ENCODE measurements at places on chromosomes 11 and 22.

DNA sequence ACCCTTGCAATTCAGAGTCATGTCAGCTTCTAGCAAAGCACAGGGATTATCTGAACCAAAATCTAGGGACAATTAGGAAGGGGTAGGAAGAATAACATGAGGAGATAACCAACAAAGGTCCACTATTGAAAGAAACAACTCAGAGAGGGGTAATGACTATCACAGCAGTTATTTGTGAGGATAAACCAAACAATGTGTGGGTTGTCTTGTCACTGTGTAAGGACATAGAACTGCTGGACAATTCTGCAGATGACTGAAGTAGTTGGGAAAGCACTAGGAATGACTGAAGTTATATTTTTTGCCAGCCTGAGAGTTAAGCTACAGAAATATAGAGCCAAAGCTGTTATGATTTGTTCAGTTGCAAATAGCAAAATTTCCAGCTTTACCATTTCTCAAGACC, 858.4 kb upstream of the CCDC90B start:
- DNase-seq, result no peak

- DNase-seq, result peak; percentile 95
These were observed 124.3 kb upstream of the TTC12 start for GRCh38 chr11:113189909-113190667.

- DNase-seq, result no peak
These were observed 51.1 kb downstream of the MUC6 start for GRCh38 chr11:985406-985805.

GRCh38 chr11:118918128-118918685, 7.5 kb downstream of the BCL9L start:
- peak; percentile 89 for DNase-seq

GRCh38 chr11:67053896-67054329, 2.7 kb upstream of the RHOD start:
- DNase-seq, result peak; percentile 41

DNA sequence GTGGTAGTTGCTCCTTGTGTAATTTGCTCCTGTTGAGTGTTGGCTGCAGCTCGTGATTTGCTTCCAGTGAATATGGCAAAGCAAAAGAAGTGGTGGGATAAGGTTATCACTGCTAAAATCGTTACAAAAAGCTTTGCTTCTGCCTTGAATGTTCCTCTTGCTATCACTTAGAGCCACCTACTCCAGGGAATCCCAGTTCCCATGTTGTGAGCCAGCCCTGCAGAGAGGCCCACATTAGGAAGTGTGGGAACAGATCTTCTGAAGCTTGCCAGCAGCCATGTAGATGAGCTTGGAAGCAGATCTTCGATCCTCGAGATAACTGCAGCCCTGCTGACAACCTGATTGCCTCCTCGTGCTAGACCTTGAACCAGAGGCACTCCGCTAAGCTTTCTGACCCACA, 71.0 kb downstream of the SPECC1L start:
- no peak for DNase-seq

DNA sequence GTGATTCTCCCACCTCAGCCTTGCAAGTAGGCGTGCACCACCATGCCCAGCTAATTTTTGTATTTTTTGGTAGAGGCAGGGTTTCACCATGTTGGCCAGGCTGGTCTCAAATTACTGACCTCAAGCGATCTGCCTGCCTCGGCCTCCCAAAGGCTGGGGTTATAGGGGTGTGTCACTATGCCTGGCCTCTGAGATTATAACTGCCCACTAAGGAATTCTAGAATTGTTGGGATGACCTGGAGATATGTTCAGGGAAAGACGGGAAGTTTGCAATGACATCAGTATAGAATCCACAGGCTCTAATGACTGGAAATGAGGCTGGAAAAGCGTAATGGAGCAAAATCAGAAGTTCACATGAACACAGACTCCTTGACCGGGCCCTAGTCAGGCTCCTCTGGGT, 62.2 kb downstream of the CLMP start:
- DNase-seq, result no peak

DNA sequence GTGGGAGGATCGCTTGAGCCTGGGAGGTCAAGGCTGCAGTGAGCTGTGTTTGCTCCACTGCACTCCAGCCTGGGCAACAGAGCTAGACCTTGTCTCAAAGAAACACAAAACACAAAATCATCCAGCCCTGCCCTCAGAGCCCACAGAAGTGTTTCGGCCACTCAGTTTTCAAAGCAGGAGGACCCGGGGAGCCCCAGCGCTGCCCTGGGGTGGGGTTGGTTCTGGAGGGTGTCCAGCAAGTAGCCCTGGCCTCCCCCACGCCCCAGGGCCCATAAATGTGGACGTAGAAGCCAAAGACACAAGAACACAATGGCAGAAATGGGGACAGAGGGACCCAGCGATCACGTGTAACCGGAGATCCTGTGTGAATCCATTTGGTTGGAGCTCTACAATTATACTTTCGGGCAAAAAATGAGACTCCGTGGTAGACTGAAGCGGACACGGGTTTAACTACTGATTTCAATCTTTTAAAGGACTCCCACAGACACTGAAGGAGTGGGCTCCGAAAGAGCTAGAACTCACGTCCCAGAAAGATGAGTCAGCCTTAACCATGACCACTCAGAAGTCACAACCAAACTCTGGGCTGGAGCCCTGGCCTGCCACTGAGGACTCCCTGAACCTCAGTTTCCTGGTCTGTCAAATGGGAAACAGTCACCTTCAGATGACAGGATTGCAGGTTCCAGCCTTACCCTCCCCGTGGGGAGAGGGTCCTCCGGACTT, 9.0 kb upstream of the CYTH4 start:
- peak; percentile 83 for DNase-seq

DNA sequence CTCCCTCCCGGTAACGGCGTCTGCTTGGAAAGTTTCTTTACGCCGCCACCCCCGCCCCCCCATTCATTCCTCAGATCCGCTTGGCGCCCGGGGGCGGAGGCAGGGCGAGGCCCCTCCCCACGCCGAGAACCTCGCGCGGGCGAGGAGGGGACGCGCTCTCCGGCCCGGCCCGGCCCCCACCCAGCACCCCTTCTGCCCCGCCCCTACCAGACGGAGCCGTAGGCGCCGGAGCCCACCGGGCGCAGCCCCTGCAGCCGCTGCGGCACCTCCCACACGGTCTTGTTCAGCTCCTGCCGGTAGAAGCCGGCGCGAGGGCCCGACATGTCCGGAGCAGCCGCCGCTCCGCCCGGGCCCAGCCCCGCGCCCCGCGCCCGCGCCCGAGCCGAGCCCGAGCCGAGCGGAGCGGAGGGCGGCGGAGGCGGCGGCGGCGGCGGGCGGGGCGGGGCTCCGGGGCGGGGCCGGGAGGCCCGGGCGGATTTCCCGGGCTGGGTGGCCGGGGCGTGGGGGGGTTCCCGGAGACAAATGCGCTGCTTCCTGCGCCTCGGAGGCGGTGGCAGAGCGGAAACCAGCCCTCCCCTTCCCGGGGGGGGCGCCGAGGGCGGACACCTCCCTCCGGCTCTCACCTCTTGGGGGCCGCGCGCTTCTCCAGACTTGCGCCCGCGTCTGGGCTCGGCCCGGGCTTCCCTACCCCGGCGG, at the start of gene MAPK11:
Gene MAPK11, minus strand, starts transcription at position 411 of the 696 bp plus-strand sequence. Its CDS starts 88 bp downstream, at position 323.
- peak; percentile 42 for DNase-seq

DNA sequence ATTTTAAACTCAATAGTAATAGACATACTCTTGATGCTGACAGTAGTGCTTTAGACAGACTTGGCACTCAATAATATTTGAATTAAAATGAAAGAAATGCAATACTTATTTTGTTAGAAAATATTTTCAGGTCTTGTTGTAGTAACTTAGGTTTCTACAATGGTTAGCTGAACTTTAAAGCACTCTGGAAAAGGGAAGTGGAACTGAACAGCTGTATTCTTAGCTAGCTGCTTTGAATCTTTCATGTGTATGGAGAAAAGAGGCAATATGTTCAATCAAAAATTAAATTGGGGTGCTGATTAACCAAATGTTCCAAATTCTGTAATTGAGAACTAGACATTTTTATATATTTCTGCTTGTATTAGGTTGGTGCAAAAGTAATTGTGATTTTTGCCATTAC, 517.9 kb upstream of the RAG2 start:
- DNase-seq, result no peak

DNA sequence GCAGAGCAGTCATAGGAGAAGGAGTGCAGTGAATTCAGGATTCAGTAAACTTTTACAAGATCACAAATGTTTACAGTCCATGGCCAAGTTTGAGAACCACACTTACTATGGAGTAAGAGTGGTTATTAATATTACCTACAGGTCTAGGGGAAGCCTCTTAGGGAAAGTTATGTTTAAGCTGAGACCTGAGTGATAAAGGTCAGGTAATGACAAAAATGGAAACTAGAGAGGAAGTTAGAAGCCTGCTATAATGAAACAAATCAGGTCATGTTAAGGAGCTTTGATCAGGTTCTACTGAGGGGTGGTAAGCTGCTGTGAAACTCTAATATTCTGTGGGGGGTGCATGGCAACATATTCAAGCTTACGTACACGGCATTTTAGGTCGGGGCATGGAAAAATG, 32.5 kb upstream of the SLC22A9 start:
- DNase-seq, result no peak

DNA sequence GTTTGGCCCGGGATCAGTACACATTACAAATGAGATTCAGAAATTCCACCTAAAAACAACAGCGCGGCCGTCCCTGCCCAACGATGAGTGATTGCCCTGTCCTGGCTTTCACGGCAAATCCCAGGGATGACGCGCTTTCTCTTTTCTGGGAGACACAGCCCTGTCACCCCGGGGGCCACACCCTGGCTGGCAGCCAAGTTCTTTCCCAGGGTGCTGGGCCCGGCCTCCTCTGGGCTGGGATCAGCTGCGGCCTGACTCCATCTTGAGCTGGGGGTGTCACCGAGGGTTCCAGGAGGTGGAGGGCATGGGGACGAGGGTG, 82.7 kb downstream of the FBLN1 start:
- DNase-seq, result peak; percentile 82

GRCh38 chr11:119875841-119876600, 147.0 kb upstream of the NECTIN1 start:
- no peak for DNase-seq

DNA sequence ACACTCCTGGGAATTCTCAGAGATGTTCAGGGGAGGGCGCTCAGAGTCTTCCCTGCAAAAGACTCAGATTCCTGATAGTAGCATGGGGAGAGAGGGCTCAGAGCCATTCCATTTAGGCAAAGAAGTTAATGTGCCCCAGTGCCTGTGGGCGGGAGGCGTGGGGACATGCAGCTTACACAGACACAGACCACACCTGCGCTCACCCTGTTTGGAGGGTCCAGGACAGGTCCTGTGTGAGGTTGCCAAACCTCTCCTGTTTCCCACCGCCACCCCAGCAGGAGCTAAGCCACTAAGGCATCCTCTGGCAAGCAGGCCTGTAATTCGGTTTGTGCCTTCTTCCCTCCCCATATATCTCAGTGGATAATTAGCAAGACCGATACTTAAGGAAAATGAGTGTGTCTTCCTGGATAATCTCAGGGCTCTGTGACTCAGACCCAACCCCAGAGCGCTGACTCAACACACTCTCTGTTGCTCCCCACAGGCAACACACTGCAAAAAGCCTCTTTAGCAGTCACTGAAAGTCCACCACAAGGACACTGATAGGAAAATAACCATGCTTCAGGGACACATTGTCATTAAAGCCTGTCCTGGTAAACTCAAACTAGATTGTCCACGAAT, 118.9 kb upstream of the LMO1 start:
- peak; percentile 64 for DNase-seq

- DNase-seq, result peak; percentile 80
These were observed 35.5 kb upstream of the ST14 start for GRCh38 chr11:130124096-130124495.

DNA sequence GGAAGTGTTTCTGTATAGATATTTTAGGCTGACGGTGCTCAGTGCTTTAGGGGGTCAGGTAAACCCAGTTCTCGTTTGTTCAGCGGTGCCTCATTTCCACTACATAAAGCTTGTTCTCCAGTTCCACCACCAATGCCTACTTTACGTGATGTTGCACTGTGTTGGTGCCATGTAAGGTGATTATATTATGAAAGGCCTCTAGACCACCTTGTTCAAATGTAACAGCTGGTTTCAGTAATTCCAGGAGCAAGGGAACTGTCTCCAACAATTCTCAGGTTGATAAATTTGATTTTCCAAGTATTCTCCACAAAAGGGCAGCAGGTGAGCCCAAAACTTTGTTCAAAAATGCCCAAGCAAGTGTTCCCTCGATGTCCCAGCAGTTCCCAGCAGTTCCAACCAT, 83.7 kb upstream of the SEPTIN5 start:
- no peak for DNase-seq

- no peak for DNase-seq
These were observed 18.1 kb downstream of the DGCR2 start for GRCh38 chr22:19103880-19104821.

GRCh38 chr11:62505440-62506091, 41.0 kb downstream of the AHNAK start:
- no peak for DNase-seq

GRCh38 chr11:28919194-28919593, 811.0 kb downstream of the METTL15 start:
- DNase-seq, result no peak

DNA sequence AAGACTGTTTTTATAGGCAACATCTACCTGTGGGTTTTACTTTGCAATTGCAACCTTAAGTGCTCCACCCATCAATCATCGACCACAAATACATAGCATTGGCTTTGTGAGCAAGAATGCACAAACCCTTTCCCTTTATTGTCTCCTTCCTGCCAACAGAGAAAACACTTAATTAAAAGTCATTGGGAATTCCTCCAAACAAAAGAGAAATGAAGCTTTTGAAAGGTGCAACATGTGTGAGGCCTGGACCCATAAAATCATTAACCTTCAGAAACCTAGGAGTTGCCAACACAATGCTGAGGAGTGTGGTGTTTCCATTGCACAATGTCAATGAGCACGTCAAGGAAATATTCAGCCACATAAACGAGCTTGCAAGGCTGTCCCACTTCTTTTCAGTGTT, 223.2 kb downstream of the BLID start:
- DNase-seq, result peak; percentile 81

- DNase-seq, result no peak
These were observed 9.0 kb upstream of the APOBEC3H start for GRCh38 chr22:39087881-39088684.

GRCh38 chr11:22337596-22338485, at the start of gene SLC17A6:
Gene SLC17A6, plus strand, starts transcription at chr11:22338381. Its CDS starts 153 bp downstream, at chr11:22338534.
- DNase-seq, result peak; percentile 16

GRCh38 chr11:8948886-8949285, 6.1 kb upstream of the ASCL3 start:
- DNase-seq, result no peak

DNA sequence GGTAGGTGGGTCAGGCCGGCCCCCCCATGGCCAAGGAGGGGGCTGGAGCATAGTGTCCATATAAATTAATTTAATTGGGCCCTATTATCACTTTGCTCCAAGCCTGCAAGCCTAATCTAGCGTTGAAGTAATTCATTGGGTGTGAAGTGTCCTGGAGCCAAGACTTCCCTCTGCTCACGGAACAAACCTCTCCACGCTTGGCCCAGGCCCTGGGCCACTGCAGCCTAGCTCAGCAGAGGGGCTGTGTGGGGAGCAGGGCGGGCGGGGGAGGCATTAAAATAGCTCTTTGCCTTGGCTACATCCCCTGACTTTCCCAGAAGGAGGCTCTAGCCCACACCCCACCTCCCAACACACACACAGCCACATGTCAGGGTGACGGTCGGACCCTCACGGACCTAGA, 73.5 kb downstream of the THAP12 start:
- no peak for DNase-seq

DNA sequence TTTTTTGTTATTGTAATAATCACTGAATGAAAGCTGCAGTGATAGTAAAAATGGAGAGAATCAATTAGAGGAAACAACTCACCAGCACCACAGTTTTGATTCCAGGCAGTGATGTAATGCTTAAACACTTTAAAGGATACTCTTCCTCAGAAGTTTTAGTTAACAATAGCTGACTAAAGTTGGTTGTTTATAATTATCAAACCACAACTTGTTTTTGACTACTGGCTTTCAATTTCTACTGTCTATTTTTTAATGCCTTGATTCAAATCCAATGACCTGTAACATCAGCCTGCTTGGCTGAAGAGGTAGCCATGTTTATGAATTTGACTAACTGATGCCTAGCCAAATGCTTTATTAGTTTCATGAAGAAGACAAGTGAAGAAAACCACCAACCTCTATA, 18.2 kb upstream of the CASP12 start:
- peak; percentile 12 for DNase-seq

All from astrocyte (in vitro differentiated cells and primary cell).